ENCODE measurements at places on chromosomes 12 and 14.
A peak's percentile ranks its signal among the peaks of the same experiment; 100 is the strongest.

- no peak for DNase-seq
- H3K27me3 ChIP-seq: no peaks in the 10 kb centered on the region
- H3K4me1 ChIP-seq: peaks cover 11% of the 10 kb centered on the region
- peaks cover 3% of the 10 kb centered on the region for H3K36me3 ChIP-seq
- no peak overlapping the region for H3K4me3 ChIP-seq
- no peak overlapping the region for H3K27ac ChIP-seq
Observed at GRCh38 chr14:103727313-103727980, 11.8 kb downstream of the ZFYVE21 start.

GRCh38 chr14:54674046-54674741 is 107.3 kb downstream of the SAMD4A start:
- H3K36me3 ChIP-seq: no peaks in the 10 kb centered on the region
- peaks cover 3% of the 10 kb centered on the region for H3K27me3 ChIP-seq
- H3K4me3 ChIP-seq: no peak overlapping the region
- H3K4me1 ChIP-seq: peaks cover 49% of the 10 kb centered on the region
- peak overlapping the region; percentile 31 for H3K27ac ChIP-seq
- DNase-seq: no peak

DNA sequence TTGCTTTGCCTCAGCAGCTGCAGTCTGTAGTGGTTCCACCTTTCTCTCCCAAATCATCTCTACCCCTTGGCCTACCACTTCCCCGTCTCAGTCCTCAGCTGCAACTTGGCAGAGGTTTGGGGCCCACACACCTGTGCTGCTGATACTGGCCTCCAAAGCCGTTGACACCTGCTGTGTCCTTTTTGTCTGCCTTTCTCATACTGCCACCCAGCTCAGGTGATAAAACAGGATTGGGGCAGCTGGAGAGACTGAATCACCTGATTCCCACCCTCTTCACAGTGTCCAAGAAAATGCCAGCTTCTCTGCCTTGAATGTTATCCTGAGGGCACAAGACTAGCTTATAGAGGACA is 103.7 kb downstream of the ETV6 start:
- H3K4me3 ChIP-seq: no peak overlapping the region
- peaks cover 12% of the 10 kb centered on the region for H3K4me1 ChIP-seq
- H3K27ac ChIP-seq: peak overlapping the region; percentile 7
- H3K27me3 ChIP-seq: no peaks in the 10 kb centered on the region

DNA sequence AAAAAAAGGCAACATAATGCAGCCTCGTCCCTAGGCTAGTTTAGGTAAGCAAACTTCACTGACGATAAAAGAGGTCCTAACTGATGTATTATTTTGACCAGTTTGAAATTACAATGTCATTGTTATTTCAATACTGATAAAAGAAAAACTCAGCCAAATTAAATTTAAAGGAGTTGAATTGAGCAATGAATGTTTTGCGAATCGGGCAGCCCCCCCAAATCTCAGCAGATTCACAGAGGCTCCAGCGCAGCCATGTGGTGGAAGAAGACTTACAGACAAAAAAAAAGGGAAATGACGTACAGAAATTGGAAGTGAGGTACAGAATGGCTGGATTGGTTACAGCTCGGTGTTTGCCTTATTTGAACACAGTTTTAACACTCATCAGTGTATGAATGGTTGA is 8.2 kb upstream of the LDHB start:
- no peaks in the 10 kb centered on the region for H3K36me3 ChIP-seq
- H3K4me3 ChIP-seq: no peak overlapping the region
- no peak overlapping the region for H3K27ac ChIP-seq
- peaks cover 54% of the 10 kb centered on the region for H3K27me3 ChIP-seq
- no peak for DNase-seq

DNA sequence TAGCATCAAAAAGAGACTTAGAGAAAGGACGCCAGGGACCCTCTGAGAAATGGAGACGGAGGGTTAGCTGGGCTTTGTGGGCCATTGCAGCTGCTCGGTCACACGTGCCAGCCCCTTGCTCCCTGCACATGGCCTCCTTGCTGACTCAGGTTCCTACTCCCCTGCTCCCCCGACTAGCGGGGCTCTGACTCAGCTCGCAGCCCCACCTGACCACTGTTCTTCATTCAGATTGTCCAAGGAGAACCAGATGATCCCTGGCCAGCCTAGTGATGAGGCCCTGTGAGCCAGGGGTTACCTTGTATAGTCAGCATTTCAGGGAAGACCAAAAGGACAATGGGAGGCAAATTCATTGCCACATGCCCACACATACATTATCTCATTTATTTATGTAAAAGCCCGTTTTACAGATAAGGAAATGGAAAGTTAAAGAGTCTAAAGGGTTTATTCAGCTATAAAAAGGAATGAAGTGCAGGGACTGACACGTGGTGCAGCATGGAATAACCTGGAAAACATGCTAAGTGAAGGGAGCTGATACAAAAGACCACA is 103.4 kb downstream of the LGMN start:
- DNase-seq: no peak
- no peaks in the 10 kb centered on the region for H3K27me3 ChIP-seq
- H3K36me3 ChIP-seq: peaks cover 3% of the 10 kb centered on the region
- no peak overlapping the region for H3K27ac ChIP-seq
- no peak overlapping the region for H3K4me3 ChIP-seq

DNA sequence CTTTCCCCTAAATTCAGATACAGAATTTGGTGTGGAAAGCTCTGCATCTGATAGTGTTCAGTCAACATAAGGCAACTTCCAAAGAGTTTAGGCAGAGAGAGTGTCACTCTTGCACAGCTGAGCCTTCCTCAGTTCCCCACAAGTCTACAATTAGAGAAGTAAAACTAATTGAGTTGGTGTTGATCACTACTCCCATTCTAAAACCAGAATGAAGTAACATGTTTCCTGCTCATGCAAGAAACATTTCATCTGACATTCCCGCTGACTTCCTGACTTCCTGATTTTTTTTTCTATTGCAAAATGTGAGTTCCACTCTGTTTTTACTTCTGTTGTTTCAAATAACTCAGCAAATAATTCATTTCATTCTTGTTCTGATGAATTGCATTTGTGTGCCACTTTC is 271.0 kb downstream of the ALG10B start:
- H3K36me3 ChIP-seq: no peaks in the 10 kb centered on the region
- DNase-seq: no peak
- H3K27ac ChIP-seq: no peak overlapping the region
- no peak overlapping the region for H3K4me3 ChIP-seq

Measured in type B pancreatic cell (in vitro differentiated cells).